ENCODE measurements at places on chromosomes 6 and 20.

DNA sequence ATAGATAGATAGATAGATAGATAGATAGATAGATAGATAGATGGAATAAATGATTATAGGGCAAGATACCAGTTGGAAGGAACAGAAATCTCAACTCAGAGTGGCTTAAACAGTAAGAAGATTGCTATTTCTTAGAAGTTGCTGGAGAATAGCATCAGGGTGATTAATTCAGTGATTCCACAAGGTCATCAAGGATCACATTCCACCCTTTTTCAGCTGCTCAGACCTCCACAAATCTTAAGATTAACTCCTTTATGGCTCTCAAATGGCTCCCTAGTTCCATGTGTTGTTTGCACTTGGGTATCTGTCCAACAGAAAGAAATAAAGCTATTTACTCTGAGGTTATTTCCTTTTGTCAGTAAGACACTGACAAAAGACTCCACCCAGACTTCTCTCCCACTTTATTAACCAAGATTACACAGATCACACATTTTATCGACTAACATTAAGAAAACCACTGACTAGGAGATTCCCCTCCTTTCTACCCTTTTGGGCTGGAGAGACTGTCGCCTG lies 68.3 kb upstream of the KIF16B start:
- no peak for DNase-seq

DNA sequence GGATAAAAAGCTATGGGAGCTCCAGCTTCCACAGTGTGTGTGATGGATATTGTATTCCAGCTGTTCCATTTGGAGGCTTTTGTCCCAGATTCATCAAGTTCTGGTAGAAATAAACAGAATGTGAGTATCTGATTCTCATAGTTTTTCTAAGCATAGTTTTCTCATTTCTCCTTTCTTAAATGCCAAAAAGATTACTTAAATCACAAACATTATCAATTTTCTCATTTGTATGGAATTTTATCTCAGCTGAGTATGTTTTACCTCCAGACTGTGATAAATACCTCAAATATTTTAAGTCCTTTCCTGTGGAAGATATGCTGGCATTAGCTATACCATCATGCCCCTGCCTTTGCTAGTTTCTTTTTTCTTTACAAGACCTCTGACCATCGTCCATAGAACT lies 767.3 kb downstream of the TFAP2A start:
- no peak for DNase-seq

- peak; percentile 28 for DNase-seq
Observed at GRCh38 chr20:50120935-50121693, 8.2 kb upstream of the UBE2V1 start.

GRCh38 chr6:52389626-52390360 lies 27.8 kb downstream of the PAQR8 start:
- peak; percentile 75 for DNase-seq

DNA sequence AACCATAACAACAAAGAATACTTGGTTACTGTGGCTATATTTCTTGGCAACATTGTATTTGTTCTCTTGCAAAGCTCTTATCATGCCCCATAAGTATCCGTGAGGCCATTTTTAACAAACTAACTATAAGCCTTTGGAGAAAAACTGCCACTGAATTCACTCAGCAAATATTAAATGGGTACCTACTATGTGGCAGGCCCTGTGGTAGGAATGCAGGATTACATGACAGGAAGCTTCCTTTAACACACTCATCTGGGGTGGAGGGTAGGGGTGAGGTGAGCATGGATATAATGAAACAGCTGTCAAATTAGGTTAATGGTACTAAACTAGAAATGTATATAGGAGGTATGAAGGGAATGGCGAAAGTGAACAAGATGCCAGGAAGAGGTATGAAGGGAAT lies 504.8 kb downstream of the MEI4 start:
- DNase-seq, result no peak

GRCh38 chr6:47288267-47289090 lies 21.2 kb downstream of the TNFRSF21 start:
- no peak for DNase-seq

- no peak for DNase-seq
Observed at GRCh38 chr6:122114717-122115116, 284.7 kb upstream of the HSF2 start.

DNA sequence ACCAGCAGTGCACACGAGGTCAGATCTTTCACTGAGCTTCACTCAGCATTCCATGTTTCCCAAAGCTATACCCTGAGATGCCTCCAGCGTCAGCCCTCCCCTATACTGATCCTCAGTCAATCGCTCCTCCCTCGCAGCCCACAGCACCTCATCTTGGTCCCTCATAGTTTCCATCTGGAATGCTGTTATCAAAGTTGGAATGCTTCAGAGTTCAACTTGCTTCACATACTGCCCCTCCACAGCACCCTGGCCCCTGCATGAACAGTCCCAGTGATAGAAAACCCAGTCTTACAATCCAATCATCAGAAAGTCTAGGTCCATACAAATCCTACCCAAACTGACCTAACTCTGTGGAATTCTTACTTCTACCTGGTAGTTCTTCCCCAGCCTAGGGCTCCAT lies 20.0 kb downstream of the SPAG4 start:
- DNase-seq, result no peak

- DNase-seq, result no peak
Observed at GRCh38 chr6:47862731-47863130, 80.9 kb downstream of the OPN5 start.

DNA sequence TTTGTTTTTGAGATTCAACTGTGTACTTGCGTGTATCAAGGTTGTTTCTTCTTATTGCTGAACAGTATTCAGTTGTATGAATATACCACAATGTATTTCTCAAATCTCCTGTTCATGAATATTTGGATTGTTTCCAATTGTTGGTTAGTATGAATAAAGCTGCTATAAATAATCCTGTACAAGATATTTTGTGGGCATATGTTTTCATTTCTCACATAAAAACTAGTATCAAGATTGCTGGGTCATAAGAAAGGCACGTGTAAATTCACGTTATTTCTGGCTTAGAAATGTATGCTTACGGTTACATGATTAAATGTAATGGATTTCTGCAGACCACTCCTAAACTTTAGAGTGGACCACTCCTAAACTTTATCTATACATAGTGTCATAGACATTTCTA lies 96.6 kb downstream of the BTBD3 start:
- DNase-seq, result no peak

DNA sequence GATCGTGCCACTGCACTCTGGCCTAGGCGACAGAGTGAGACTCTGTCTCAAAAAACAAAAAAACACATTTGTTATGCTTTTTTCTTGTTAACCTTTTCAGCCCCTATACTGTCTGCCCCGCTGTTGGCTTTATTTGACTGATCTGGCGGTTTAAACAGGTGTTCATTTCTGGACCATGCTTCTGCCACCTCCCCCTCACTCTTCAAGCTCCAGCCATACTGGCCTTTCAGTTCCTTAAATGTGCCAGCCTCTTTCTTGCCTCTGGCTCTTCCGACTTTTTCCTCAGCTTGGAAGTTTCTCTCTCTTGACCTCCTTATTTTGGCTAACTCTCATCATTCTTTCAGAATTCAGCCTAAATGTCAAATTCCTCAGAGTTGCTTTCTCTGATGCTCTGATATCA lies 35.2 kb upstream of the TXLNB start:
- no peak for DNase-seq

GRCh38 chr20:33789109-33789857 lies 21.9 kb upstream of the CHMP4B start:
- peak; percentile 100 for DNase-seq

- DNase-seq, result peak; percentile 9
Observed at GRCh38 chr6:117449549-117450439, 24.1 kb upstream of the ROS1 start.

DNA sequence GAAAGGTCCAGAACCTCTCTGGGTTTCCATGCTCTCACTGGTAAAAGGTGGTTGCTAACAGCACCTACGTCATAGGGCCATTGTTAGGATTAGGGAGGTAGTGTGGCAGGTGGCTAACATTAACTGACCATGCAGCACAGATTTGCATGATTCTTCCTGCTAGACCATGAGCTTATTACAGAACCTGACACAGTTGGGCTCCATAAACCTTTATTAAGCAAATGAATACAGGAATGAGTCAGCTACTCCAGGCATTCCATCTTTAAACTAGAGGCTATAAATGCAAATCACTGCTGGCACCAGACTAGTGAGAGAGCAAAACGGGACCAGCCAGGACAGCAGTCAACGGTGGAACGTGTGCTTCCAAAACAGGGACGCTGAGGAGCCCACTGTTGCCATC lies 440.1 kb downstream of the PTPRT start:
- DNase-seq, result no peak

- DNase-seq, result no peak
Observed at GRCh38 chr20:49006446-49006980, 39.6 kb upstream of the CSE1L start.

GRCh38 chr6:16677458-16677857 lies 83.8 kb downstream of the ATXN1 start:
- no peak for DNase-seq

- DNase-seq, result no peak
Observed at GRCh38 chr6:75344021-75344420, 59.4 kb upstream of the TMEM30A start.

- no peak for DNase-seq
Observed at GRCh38 chr6:41170547-41171160, 7.7 kb upstream of the TREM2 start.

DNA sequence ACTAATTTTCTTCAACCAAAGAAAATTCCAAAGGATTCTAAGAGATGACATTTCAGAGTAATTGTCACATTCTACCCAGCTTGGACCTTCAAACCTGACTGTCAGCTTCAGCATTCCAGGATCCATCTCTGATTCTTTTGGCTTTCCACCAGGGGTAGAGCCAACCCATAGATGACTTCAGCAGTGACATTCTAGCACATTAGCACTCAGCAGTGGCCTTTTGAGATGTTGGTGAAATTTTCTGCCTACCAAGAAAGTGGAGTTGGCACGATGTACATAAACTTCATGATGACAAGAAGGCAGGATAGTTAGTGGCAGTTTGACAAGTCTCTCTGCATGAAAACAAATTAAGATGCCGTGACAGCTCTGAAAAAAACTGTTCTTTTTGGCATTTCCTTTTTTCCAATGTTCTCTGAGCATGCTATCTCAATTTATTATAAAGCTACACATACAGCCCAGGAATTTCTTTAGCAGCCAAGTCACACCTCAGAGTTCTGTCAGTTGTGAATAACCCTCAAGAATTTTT lies 466.5 kb upstream of the RNF217 start:
- DNase-seq, result no peak

DNA sequence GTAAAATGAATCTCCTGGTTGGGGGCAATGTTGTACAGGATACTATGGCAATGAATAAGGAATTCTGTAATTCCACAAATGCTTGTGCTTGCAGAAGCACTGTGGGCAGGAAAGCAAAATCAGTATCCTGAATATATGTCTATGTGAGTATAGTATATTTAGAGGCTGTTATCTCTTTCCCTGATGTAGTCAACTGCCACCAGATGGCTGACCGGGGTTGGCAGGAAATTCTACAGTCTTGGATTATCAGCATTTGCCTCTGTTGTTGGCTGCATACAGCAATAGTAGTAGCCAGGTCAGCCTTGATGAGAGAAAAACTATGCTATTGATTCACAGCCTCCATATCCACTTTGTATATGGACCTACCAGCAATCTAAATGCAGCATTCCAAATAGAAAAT lies 425.1 kb upstream of the JAG1 start:
- no peak for DNase-seq

GRCh38 chr6:87721311-87721710 lies 19.3 kb upstream of the AKIRIN2 start:
- DNase-seq, result no peak

GRCh38 chr20:48815537-48815936 lies 12.3 kb downstream of the PREX1 start:
- no peak for DNase-seq

DNA sequence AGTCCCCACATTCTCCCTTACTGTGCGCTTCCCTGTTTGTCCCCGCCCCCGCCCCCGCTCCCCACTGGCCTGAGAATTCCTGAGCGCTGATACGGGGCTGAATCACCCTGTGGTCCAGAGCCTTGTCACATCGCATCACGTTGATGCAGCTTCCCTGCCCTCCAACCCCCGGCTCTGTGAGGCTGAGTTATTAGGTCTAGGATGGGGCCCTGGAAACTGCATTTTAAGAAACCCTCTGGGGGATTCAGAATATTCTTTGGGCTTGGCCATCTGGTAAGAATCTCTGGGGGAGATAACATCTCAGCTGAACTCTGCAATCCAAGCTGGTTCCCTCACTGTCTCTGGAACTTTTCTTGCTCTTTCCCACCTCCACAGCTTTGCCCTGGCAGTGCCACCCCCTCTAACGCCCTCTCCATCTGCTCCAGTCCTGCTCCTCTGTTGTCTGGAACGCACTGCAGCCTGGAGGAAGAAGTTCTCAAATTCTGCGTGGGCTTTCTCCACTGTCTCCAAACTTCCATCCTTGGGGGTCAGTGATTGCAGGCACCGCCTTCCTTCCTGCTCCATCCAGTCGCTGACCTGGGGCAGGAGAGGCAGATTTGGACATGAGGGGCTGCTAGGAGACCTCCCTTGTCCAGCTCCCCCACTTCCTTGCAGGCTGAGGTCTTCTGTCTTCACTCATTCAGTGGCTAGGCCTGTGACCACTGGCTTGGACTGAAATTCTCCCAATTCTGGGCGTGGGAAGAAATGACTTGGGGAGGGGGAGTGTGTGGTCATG lies 42.6 kb downstream of the KIAA1755 start:
- DNase-seq, result peak; percentile 93

- no peak for DNase-seq
Observed at GRCh38 chr6:80938131-80938530, 814.4 kb downstream of the TENT5A start.

GRCh38 chr6:15675536-15676220 lies 12.8 kb upstream of the DTNBP1 start:
- no peak for DNase-seq

DNA sequence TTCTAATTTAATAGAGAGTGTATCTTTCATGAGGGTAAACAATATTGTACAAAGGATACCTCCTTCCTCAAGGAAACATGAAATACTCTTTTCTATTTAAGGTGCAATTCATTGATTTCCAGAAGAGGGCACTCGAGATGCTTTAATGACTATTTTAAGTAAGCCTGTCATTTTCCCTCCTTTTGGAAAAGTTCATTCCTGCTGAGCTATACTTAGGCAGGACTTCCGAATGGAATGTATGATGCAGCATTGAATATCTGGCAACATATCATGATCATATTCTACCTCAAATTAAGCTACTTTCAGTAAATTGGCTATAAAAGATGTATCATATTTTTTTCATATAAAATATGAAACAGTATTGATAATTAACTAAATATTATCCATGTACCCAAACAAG lies 5.0 kb downstream of the DST start:
- peak; percentile 66 for DNase-seq

GRCh38 chr6:160077526-160077925 lies 44.1 kb upstream of the SLC22A1 start:
- no peak for DNase-seq

DNA sequence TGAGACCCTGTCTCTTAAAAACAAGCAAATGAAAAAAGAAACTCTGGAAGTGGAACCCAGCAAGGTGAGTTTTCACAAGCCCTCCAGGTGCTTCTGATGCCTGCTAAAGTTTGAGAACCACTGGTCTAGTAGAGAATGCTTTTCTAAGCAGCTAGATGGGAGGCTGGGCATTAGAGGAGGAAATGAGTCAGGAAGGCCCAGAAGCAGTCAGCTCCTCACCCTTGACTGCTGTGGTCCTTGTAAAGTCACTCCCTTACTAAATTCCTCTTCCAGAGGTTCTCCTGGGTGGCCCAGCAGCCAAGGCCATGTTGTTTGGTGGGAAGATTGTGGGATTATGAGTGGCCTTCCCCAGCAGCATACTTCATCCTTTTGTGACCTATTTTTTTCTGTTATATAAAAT lies 52.0 kb upstream of the FYN start:
- DNase-seq, result peak; percentile 8

All from SW 1271 (cell line).